Adrenal gland (tissue), 19 donors: ENCODE measurements at places on chromosomes 6 and 20.

- DNase-seq, result no peak
Measured at GRCh38 chr6:31152781-31153180, 4.8 kb downstream of the CCHCR1 start.

- DNase-seq, result no peak
Measured at GRCh38 chr20:11246251-11246775, 572.5 kb upstream of the JAG1 start.

GRCh38 chr6:109008537-109009235, 86.0 kb downstream of the SESN1 start:
- DNase-seq, result peak; percentile 24

DNA sequence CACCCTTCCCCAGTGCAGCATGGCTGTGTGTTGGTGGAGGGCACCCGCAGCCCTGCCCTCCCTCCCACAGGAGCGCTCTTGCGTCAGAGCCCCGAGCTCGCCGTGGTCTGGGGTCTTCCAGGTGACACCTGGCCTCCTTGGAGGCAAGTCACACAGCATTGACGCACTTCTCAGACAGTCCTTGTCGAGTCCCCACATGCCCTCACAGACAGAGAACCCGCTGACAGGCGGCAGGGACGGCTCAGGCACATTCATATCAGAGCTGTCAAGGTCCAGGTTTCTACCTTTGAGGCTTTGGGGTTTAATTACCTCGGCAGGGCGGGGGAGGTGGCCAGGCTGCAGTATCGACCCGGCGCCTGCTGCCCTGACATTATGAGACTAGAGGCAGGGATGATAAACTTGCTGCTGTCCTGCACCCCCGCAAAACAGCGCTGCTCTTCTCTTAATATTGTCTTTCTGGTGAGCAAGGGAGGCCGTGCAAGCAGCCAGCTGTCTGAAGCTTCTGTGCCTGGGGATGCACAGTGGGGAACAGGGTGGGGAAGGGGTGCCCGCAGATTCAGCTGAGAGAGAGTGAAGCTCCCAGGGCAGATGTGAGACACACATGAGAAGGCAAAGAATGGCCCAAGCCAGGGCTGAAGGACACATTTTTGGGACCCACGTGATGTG, 4.7 kb downstream of the NPEPL1 start:
- DNase-seq, result peak; percentile 7
